AG20443 (cell line): ENCODE measurements at places on chromosomes 3 and 15.
A peak's percentile ranks its signal among the peaks of the same experiment; 100 is the strongest.

- peak; percentile 35 for DNase-seq
These were observed 504.1 kb upstream of the CDIN1 start for GRCh38 chr15:36075333-36075732.

DNA sequence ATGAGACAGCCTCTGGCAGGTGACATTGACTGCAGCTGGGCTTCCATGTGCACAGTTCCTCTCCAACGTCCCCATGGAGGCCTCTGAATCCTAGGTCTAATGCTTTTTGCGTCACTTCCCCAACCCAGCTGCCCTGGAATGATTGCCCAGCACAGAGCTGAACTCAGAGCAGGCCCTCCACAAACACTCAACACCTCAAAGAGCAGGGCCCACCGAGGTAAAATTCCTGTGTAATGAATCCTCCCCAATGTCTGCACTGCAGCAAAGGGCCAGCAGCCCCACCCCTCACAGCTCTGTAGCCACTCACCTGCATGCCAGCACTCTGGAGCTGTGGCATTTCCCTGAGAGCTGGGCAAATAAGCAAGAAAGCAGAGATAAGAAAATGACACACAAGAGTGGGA is 42.6 kb upstream of the DUSP7 start:
- no peak for DNase-seq

- DNase-seq, result no peak
These were observed 316.1 kb downstream of the TLE3 start for GRCh38 chr15:69781411-69782125.

DNA sequence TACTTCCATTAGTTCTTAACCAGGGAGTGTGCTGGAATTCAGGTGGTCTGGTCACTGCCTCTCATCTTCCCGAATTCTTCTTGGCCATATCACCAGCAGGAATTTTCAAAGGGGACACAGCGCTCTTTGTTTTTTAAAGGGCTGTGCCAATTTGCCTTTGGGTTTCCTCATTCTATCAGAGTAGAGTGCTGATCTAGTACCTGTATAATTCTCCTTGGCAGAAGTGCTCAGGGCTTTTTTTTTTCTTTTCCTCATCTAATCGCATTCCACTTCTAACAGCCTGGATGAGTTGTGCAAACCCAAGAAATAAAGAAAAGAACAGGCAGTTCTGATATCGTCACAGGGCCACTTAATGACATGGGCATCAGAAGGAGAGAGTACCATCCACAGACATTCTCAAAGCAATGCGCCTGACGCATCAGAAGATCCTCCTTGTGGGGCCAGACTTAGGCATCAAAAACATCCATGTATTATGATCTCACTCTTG is 121.0 kb downstream of the ASB7 start:
- no peak for DNase-seq

DNA sequence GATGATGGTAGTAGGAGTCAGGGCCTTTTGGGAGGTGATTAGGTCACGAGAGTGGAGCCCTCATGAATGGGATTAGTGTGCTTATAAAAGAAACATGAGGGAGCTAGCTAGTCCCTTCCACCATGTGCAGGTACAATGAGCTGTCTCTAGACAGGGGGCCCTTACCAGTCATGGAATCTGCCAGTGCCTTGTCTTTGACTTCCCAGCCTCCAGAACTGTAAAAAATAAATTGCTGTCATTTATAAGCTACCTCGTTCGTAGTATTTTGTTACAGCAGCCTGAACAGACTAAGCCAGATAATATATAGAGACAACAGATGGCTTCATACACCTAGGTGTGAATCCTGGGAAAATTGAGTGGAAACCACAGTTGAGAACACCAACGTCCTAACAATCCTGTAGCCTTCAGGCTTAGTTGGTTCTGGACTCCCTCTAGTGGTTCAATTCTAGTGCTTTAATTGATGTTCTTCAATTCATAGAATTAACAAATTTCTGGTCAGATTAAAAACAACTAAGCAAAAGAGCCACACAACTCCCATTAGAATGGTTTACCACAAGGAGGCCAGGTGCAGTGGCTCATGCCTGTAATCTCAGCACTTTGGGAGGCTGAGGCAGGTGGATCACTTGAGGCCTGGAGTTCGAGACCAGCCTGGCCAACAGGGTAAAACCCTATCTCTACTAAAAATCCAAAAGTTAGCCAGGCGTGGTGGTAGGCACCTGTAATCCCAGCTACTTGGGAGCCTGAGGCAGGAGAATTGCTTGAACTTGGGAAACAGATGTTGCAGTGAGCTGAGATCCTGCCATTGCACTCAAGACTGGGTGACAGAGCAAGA is 21.3 kb upstream of the GATM start:
- peak; percentile 51 for DNase-seq

DNA sequence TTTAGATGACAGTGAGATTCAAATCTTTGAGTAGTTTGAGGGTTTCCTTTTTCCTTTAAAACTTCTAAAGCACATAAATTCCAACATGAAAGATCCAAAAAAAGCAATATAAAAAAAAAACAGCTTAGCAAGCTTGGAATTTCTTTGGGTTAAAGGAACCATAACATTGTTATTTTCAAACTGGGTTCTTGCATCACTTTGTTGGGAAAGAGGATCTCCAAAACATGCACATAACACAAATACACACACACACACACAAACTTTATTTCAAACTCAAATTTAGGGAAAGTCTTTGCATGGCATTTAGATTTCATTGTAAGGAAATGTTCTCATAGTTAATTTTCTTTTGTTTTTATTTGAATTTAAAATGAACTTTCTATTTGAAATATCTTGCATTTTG is 79.2 kb upstream of the COL8A1 start:
- no peak for DNase-seq

DNA sequence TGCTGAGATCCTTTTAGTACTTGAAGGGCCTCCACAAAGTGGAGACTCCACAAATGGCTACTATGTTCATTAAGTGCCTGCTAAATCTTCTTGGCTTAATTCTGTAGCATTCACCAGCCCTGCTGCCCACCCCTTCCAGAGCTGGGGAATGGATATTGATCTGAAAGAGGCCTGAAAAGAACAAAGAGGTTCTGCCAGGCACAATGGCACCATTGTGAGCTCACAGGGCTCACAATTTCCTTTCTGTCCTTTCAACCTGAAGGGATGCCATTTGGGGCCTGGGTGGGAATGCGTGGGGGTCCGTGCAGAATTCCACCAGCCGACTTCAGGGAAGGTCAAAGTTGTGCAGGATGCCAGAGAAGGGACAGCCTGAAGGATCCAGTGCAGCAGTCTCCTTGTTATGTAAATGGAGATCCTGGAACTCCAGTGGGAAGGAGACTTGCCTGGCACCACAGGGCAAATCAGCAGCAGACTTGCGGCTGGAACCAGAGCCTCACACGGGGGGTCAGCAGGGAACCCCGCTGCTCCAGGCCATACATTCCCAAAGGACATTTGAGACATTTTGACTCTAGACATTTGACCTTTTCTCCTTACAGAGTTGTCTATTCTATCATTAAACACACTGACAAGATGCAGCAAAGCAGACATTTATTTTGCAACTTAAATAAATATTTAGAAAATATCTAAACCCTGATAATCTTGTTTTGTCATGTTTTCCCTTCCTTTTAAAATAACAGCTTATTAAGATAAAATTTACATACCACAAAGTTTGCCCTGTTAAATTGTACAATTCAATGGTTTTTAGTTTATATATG is 21.5 kb upstream of the MORF4L1 start:
- peak; percentile 5 for DNase-seq

DNA sequence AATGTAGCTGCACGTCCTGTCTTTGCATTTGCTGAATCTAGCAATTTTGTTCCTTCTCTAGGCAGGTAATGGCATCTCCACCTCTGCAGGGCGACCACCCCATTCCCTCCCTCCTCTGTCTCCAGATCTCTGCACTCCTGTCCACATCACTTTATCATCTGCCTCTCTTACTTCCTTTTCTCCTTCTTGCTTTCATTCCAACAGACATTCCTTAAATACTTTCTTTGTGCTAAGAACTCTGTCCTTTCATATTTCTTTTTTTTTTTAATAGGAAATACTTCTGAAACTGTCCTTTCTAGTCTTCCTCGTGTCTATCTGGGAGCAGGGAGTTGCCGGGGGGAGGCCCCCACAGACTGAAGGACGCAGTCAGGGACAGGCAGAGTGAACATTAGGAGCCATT is 7.2 kb downstream of the ITIH3 start:
- DNase-seq, result peak; percentile 36

- no peak for DNase-seq
These were observed 248.4 kb downstream of the CPNE4 start for GRCh38 chr3:131786386-131786785.

GRCh38 chr3:102297072-102297658 is 137.7 kb upstream of the ZPLD1 start:
- no peak for DNase-seq
